ENCODE measurements at places on chromosomes 13 and 19.

GRCh38 chr19:588741-589692 is 664 bp upstream of the HCN2 start:
- DNase-seq = no peak

GRCh38 chr13:19984430-19985218 is 26.1 kb downstream of the ZMYM2 start:
- no peak for DNase-seq

DNA sequence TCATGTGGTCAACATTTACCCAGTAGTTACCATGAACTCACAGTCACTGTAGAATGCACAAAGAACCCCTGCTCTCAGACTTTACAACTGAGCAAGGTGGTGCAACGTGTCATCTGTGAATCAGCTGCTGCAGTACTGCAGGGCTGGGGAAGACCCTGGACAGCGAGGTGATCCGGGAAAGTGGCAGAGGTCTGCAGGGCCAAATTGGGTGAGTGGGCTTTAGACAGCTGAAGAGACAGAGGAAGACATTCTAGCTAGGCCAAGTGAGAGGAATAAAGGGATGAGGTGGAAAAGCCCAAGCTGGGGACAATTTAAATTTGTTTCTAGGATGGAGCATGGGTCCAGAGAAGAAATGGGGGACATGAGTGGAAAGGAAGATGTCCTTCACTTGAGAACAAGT is 270.5 kb downstream of the DCLK1 start:
- DNase-seq = no peak

DNA sequence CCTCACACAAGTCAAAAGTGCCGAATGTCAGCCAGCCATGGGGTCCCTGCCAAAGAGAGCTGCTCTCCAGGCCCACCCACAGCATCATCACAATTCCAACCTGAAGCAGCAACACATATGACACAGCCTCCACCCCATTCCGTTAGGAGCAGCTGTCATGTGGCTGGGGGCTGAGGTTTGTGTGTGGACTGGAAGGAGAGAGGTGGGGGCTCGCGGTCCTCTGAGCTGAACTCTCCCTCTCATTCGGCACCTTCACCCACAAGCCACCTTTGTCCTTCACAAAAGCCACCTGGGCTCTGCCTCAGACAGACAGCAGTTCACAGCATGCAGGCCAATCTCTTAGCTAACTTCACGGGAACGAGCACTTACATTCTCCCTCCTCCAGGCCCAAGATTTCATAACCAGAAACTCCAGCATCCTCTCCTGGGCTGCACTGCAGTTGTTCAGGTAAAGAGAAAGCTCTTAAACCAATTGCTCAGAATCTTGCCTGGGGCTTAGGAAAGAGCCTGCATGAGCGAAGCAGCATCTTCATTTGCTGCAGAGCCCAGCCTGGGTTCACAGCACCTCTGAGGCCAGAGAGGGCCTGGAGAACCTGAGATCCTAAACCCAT is 7.2 kb downstream of the RAB20 start:
- no peak for DNase-seq

- DNase-seq = no peak
These were observed 34.7 kb upstream of the IRS2 start for GRCh38 chr13:109821103-109821502.

- DNase-seq = no peak
These were observed 908.2 kb downstream of the EFNB2 start for GRCh38 chr13:105627270-105627669.

- no peak for DNase-seq
These were observed 5.0 kb upstream of the EML2 start for GRCh38 chr19:45643927-45644771.

DNA sequence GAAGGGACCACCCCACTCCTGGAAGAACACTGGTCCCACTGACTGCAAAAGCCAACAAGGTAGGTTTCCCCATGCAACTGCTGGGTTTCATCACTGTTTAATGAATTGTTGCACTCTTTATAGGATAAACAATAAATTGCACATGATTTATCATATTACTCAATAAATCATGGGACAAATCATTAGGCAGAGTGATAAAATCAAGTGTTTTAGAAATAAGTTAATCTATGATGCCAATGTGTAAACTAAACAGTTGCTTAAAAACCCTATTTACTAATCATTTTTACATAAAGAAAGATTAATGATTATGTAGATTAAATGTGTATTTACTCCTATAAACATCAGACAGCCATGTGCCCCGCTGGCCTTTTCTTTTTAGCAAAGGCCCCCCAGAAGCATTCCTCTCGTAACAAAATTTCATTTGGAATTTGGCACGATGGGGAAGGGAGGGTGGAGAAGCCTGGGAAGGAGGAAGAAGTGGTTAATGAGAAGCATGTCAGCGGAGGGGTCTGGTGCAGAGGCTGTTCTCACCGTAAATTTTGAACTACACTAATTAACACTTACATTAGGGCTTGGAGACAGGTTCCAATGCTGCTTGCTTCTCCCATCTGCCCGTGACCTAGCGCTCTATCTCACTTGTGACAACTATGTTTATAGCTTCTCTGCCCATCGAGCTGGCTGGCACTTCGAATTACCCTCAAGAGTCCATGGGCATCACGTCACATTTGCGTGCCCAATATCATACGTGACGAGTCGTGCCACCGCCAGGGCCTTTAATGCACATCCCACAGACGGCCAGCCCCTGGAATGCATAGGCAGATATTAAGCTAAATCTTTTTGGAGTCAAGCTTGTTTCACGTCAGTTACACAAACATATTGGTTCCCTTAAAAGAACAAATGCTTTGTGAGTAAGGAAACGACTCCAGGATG is 357.7 kb upstream of the TSHZ3 start:
- DNase-seq = no peak

DNA sequence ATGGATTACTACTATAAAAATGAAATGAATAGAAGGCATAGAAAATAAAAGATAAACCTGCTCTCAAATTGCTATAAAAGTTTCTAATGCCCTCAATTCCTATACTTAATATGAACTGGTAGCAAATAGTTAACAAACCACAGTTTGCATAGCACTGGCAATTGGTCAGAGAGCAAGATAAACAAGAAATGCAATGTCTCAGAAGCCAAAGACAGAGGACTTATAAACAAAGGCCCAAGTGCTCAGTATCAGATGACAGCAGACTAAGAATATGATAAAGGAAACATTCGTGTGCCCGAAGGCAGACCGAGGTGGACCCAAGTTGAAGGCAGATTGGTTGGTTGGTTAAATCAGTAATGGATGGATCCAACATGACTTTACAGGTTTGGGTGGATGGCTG is 50.6 kb downstream of the IPO5 start:
- no peak for DNase-seq

DNA sequence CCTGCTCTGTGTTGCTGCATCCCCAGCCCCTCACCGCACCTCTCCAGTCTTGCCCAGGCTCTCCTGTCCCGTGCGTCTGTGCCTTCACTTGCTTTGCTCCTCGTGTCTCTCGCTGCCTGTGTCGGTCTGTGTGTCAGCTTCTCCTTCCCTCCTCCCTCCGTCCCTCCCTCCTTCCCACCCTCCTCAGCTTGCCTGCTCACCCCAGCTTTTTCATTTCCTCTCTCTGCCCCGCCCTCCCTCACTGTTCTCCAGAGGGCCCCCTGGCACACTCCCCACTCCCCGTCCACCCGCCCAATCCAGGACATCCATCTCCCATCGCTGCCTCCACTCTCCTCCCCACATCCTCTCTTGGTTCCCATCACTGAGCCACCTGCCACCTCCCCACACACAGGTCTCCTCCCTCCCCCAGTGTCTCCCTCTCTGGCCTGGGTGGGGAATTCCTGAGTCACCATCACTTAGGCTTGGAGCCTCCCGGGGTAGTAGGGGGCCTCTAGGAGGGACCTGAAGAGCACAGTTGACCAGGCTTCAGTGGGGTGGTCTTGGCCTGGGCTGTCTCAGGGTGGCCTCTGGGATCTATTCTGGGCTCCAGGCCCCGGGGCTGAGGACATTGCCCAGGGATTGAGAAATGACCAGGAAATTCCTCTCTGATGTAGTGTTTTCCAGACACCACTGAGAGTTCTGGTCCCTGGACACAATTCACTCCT is at the start of gene PTGIR:
Gene PTGIR (minus strand): TSS at position 132 of the 704 bp plus-strand sequence. CDS start 864 bp downstream, outside the sequence.
- DNase-seq = no peak

- no peak for DNase-seq
These were observed 25.2 kb downstream of the ZNRF4 start for GRCh38 chr19:5480427-5480836.

DNA sequence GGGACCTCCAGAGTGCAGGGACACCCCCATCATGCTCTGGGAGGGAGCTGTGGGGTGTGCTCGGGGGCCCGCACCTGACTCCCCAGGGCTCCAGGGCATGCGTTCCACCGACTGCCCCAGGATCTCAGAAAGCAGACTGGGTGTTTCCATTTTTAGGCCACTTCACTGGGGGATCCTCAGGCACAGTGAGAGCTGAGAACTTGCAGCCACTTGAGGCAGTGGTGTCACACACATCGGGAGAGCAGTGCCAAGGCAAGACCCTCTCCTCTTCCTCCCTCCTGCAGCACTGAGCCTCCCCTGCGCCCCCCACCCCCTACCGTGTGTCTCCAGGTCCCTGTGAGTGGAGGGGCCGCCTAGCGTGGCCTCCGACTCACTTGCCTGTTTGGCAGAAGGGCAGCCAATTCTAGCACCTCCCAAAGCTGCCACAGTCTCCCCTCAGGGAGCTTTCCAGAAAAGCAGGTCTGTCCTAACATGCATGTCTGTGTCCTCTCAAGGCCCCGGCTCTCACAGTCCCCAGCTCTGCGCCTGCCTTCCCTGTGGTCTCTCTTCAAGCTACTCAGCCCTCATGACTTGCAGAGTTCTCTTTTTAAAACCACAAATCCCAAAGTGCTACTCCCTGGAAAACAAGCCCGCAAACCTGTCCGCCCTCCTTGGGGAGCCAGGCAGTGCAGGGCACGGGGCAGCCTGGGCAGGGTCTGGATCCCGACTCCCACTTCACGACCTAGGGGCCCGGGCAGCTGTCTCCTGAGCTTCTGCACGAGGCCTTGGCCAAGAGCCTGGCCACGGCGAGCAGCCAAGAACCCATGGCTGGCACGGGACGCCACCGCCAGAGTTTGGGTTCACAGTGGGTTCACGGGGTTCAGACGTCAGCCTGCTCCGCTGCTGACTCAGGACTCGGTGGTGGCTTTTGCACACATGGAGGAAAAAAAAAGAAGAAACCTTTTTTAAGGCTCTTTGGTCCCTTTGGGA is 94.1 kb downstream of the STK24 start:
- DNase-seq = no peak

DNA sequence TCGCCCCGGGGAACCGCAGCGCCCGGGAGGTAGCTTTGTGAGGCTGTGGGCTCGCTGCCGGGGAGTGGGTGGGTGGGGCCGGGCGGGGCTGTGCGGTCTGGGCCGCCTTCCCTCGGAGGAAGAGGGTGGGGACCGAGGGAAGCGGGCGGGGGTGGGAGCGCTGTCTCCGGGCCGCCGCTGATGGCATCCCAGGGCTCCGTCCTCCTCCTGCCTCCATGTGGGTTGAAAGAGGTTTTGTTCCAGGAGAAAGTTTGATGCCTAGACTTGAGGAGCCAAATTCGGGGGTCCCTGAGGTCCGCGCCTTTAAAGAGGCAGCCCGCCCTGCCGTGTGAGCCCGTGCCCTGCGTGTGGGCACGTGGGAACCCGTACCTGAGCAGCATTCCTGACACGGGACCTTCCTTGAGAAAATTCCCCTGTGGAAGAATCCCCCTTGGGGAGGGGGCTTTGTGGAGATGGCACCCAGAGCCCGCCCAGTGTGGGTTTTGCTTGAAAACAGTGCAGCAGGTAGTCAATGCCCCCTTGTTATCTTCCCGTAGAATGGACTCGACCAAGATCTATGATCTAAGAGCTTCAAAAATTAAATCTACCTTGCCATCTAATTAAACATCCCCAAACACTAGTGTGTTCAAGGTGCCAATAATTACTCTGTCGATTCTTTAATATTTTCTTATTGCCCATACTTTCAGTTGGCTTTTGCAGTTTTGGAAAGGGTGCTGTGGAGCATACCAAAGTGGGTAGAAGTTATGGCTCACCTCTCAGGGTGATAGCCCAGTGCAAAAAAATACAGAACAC is 107.8 kb downstream of the RXFP2 start:
- no peak for DNase-seq

- DNase-seq = no peak
These were observed 15.4 kb downstream of the TLE5 start for GRCh38 chr19:3046698-3047495.

DNA sequence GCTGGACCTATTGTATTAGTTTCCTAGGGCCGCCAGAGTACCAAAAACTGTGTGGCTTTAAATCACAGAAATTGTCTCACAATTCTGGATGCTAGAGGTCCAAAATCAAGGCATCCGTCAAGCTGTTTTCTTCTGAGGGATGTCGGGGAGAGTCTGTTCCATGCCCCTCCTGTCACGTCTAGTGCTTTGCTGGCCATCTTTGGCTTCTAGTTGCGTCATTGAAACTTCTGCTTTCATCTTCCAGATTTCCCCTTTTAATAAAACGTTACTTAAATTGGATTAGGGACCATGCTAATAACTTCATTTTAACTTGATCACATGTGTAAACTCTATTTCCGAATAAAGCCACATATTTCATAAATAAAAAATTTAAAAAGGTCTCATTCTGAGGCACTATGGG is 47.5 kb downstream of the TRPM4 start:
- no peak for DNase-seq

DNA sequence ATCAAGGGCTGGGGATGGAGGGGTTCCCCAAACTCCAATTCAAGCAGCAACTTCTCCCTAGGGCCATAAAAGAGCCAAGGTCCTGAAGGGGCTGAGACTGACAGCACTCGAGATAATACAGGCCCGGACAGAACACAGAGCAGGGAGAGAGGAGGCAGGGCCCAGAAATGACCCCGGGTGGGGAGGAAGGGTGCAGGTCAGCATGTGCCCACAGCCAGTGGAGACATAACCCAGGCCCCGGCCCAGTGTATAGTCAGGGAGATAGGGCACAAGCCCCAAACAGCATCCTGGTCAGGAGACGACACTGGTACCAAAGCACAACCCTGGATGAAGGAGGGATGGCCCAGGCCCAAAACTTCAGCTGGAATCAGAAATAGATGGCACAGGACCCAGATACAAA is 28.6 kb upstream of the ATP1A3 start:
- no peak for DNase-seq

DNA sequence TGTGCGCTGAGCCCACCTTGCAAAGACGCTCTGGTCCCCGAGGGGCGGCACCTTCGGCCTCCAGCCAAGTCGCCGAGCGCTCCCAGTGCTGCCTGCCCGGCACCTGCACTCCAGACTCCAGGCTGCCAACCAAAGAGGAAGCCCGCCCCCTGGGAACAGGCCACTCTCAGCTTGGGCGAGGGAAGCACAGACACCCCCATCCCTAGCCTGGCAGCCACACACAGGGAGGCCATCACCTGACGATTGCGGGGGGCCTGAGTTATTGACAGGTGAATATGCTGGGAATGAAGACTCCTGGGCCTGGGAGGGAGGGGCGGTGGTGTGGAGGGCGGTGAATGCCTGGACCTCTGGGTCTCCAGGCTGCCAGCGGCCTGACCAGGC is 10.3 kb upstream of the ZNF492 start:
- no peak for DNase-seq
